ENCODE measurements at places on chromosomes 5 and 9.

GRCh38 chr5:2181149-2181548 lies 298.4 kb upstream of the IRX4 start:
- no peak for DNase-seq

DNA sequence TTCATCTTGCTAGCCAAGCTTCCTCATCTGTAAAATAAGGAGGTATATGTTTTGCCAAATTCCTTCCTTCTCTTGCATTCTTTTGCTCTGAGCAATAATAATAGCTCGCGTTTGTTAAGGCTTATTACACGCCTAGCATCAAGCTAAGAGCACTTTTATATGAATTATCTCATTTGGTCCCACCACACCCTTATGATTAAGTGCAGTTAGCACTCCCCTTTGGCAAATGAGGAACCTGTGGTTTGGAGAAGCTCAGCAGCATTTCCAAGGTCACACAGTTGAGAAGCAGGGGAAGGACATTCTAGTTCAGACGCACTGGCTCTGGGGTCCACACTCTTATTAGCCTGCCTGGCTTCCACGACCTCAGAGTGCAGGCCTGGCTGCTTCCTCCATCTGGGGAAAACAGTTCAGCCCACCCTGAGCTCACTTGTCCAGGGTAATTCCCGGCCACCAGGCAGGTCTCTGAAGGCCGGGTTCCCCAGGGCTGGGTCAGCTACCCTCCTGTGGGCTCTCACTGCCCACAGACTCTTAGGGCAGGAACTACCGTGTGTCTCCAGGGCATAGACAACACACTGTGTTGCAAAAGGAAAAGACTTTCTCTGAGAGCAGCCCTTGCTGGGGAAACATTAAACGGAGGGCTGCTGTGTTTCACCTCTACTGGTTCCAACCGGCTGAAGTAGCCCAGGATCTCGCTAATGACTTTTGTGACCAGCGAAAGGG lies 9.9 kb upstream of the FBP1 start:
- DNase-seq = no peak

DNA sequence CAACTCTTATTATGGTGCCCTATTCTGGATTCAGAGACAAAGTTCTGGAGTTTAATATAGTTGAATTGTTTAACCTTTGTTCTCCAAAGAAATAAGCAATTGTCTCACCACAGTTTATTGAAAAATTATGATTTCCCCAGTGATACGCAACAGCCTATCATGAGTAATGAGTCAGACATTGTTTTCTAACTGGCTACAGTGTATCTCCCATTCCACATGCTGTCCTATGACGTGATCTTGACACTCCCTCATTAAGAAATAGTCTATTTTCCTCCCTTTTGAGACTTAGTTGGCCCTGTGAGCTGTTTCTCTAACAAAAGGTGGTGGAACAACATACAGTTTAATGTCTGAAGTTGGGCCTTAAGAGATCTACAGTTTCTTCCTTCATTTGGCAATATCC lies 1290.6 kb upstream of the CDH6 start:
- no peak for DNase-seq

DNA sequence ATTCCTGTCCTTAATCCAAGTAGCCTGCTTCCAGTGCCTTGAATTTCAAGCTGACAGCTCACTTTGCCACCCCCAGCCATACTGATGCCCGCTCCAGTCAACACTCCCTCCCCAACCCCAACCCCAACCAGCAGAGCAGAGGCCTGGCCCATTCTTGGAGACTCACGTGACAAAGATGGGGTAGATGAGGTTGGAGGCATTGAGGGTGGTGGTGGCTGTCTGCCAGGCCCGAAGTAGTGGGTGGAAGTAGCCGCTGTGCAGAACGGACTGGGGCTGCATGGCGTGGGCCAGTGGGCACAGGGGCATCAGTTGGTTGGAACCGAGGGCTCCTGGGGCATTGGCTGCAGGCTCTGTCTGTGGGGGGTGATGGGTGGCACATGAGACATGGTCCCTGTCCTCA lies 7.8 kb downstream of the ALAD start:
- DNase-seq = no peak

- DNase-seq = no peak
Observed at GRCh38 chr5:164876793-164877192, 1371.4 kb downstream of the MAT2B start.

GRCh38 chr9:84239343-84239742 lies 101.2 kb downstream of the SLC28A3 start:
- DNase-seq = no peak

GRCh38 chr9:123999661-124000060 lies 11.9 kb upstream of the LHX2 start:
- no peak for DNase-seq
